ENCODE measurements at places on chromosomes 7 and 10.

GRCh38 chr10:58942724-58943123, 233.7 kb upstream of the PHYHIPL start:
- no peak for DNase-seq

DNA sequence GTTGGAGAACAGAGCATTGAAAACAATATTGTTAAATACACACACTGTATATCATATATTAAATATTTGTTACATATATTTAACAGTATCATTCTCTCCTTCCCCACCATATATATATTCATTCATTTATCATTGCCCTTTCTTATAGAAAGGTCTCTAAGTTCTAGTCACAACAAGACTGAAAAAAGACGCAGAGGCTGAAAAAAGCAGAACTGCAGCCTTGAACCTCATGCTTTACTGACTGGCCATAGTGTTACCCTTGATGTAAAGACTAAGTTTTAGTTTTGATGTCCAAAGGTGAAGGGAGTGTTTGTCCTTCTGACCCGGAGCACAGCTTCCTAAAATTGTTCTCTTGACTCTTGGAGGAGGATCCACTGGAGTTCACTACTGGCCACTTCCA, 247.9 kb downstream of the PTEN start:
- DNase-seq, result no peak

DNA sequence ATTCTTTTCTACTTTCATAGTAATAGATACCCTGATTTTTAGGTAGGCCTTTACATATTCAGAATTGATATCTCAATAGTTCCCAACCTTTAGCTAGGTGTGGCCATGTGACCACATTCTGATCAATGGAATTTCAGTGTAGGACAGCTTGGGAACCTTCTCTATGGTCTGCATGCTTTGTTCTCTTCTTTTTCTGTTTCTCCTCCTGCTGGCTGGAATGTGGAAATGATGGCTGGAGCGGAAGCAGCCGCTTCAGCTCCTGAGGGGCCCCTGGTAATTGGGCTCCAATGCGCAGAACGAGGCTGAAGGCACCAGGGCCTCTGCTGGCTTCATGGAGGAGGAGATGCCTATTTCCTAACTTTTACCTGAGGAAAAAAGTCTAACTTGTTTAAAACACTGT, 152.6 kb downstream of the ZMYND11 start:
- DNase-seq, result no peak

DNA sequence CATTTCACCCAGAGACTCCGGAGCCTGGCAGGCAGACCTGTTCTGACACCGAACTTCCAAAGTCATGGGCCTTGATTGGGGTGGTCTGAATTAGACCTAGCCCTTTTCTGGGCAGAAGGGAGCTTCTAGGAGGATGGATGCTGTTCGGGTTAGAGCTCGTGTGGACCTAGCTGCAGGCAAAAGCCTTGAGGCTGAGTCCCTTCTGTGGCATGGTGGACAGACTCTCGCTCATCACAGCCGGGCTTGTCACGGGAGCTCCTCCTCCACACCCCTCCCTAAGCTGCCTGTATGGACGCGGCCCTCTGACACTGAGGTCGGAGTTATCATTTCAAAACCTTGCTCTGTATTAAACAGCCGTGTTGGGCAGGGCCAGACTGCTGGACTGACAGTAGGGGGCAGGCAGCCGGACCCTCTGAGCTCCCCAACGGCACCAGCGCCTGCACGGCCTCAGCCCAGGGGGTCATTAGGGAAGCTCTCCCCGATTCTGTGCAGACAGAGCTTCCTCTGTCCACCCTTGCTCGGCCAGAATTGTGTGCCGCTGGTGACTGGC, 2.2 kb downstream of the IRF5 start:
- DNase-seq, result no peak

DNA sequence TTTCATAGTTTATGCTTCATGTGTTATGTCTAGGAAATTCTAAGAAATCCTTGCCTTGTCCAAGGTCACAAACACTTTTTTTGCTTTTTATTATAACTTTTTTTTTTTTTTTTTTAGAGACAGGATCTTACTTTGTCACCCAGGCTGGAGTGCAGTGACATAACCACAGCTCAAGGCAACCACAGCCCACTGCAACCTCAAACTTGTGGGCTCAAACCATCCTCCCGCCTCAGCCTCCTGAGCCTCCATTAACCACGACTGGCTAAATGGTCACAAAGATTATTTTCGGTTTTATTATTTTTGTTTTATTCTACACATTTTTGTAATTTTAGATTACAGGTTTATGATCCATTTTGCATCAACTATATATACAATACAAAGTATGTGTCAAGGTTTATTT, 7.1 kb upstream of the FAM204A start:
- no peak for DNase-seq

DNA sequence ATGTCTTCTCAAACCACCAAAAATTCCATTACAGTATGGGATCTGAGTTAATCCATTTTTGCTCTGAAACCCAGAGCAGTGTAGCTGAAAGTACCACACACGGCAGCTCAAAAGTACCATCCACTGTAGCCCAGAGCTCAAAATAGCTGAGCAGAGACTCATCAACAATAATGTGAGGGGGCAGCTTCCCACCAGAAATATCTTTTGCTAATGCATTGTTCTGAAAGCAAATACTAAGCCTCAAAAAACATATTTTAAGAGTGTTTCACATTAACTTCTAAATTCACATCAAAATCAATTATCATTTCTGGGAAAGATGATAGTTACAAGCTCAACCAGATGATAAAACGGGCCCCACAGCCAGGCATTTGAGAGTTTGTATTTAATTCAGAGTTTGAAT, 73.7 kb downstream of the ABLIM1 start:
- DNase-seq, result no peak

GRCh38 chr7:124035706-124036105, 2.8 kb upstream of the TMEM229A start:
- DNase-seq, result no peak

- DNase-seq, result no peak
Measured at GRCh38 chr7:121305109-121305508, 23.7 kb upstream of the WNT16 start.

- DNase-seq, result peak; percentile 25
Measured at GRCh38 chr7:22173685-22174573, 183.0 kb downstream of the RAPGEF5 start.

DNA sequence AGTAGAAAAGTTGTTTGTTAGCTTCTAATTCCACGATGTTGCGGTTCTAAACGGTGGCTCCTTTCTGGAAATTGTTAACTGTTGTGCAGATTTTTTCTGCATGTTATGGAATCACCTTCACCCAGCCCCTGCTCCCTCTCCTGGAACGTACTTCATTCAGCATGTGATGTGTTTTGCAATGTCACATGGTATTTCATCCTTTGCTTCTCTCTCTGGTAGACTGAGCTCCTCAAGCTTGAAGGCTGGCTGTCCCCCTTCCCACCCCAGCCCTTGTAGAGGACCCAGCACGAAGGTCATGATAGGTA, 4.4 kb downstream of the PPP2R2D start:
- no peak for DNase-seq

- no peak for DNase-seq
Measured at GRCh38 chr10:18501629-18502028, 149.8 kb downstream of the NSUN6 start.

GRCh38 chr7:75920431-75921161, 5.6 kb downstream of the POR start:
- no peak for DNase-seq

GRCh38 chr7:48213226-48213625, 42.0 kb downstream of the ABCA13 start:
- DNase-seq, result no peak

DNA sequence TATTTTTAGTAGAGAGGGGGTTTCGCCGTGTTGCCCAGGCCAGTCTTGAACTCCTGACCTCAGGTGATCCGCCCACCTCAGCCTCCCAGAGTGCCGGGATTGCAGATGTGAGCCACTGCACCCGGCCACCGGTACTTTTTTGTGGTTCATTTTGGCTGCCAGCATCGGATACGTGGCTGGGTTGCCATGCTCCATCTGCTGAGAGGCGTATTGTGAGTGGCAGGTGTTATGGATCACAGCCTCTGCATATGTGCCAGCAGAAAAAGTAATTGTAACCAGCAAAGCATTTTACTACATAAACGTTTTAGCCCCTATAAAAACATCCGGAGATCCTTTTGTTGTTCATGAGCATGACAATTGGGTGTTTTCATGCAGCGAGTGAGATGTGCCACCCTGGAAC, 7.1 kb downstream of the FOXK1 start:
- no peak for DNase-seq

GRCh38 chr7:144786522-144786921, 49.3 kb downstream of the TPK1 start:
- DNase-seq, result no peak

GRCh38 chr7:27739301-27739908, 557 bp upstream of the TAX1BP1 start:
- no peak for DNase-seq

- no peak for DNase-seq
Measured at GRCh38 chr7:39890411-39890810, 59.6 kb upstream of the CDK13 start.

- DNase-seq, result no peak
Measured at GRCh38 chr10:101157756-101158458, 26.8 kb downstream of the TLX1 start.

DNA sequence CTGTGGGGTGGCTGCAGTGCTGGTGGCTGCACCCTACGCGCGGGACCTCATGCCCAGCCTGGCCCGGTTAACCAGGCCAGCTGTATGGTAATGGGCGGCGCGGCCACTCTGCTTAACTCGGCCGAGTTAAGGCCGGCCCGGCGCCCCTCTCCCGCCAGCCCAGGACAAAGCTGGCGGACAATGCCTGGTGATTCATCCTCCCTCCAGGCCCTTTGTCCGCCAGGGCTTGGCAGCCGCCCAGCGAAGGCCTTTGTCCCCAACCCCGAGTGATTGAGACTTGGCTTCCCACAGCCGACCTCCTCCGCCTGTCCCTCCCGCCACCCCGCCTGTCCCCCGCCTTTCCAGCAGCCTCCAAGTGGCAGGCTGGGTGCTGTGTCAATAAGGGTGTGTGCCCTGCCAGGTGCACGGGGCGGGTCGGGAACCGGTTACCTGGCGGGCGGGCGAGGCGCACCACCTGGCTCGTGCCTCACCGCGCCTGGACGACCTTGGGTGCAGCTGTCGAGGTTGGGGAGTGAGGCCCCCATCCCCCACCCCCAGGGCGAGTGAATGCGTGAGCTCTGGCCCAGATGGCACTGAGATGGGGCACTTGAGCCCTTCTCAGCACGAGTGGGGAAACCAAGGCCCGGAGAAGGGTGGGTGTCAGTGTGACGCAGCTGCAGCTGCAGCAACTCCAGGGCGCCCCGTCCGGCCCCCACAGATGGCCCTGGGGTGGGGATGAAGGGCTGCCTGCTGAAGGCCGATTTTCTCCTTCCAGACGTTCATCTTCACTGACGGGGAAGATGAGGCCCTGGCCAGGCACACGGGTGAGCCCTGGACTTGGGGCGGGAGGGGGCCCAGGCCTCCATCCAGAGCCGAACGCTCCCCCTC, 4.6 kb downstream of the LFNG start:
- peak; percentile 74 for DNase-seq

GRCh38 chr10:72087969-72088888, at the start of gene SPOCK2:
Gene SPOCK2, minus strand, starts transcription at chr10:72088551. Its CDS starts 223 bp downstream, at chr10:72088328.
- peak; percentile 38 for DNase-seq

GRCh38 chr7:84651876-84652275, 457.3 kb upstream of the SEMA3A start:
- DNase-seq, result no peak

DNA sequence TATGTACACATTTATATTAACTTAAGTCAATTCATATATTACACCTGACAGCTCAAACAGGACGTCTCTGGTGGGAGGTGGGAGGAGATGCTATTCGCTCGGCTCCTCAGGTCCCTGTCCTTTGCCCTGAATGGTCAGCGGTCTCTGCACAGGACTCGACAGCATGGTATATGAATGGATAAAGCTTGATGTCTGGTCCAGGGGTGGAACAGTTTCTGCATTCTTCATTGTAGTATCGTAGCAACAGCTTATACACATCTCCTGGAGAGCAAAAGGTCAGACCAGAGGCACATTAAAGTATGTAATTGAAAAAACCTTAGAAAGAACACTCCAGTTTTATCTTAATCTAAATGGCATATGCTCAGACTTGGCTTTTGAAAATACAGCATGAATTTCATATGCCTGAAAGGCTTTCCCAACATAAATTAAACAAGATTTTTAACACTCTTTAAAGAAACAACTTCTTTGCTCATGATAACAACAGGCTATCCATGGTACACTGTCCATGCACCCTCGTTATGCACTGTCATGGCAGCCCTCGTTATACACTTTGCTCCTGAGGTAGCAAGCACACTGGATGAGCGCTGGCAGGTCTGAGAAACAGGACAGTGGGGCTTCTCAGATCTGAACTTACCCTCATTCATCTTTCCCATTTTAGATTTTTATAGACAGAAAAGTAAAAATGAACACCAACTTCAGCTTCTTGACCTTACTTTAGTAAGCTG, 57.3 kb upstream of the OGDHL start:
- no peak for DNase-seq

GRCh38 chr7:786472-787255, 45.6 kb upstream of the SUN1 start:
- peak; percentile 78 for DNase-seq

DNA sequence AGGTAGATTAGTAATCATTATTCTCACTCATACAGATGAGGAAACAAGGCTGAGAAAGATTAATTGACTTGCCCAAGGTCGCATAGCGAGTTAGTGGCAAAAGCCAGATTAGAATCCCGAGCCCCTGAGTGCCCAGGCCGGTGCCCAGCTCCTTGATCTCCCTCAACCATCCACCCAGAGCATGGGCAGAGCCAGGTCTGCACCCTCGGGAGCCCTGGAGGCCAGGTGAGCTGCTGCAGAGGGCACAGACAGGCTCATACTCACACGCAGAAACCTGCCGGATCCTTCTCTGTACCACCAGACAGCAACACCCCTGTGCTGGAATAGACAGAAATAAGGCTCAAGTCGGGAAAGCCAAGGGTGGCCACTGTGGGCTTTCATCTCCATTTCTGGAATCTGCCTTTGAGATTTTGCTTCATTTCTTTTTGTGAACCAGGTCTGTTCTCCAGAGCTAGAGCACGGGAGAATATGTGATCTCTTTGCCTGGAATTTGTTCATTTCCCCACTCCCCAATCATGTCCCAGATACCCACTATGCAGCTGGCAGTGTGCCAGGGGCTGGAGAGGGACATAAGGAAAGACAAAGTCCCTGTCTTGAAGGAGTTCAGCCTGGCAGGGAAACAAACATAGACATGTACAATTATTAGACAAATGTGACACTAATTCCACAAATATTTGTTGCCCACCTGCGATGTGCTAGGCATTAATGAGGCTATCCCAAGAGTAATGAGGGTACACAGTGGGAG, 5.5 kb downstream of the AFAP1L2 start:
- no peak for DNase-seq

GRCh38 chr10:59829601-59830000, 76.3 kb upstream of the MRLN start:
- no peak for DNase-seq

- DNase-seq, result no peak
Measured at GRCh38 chr10:44864051-44864450, 47.1 kb upstream of the TMEM72 start.
